ENCODE measurements at places on chromosomes 2 and 18.
A peak's percentile ranks its signal among the peaks of the same experiment; 100 is the strongest.

GRCh38 chr2:66901344-66901743 is 466.4 kb downstream of the MEIS1 start:
- no peak for DNase-seq

GRCh38 chr2:68568116-68568515 is 75.3 kb upstream of the PROKR1 start:
- DNase-seq: no peak

DNA sequence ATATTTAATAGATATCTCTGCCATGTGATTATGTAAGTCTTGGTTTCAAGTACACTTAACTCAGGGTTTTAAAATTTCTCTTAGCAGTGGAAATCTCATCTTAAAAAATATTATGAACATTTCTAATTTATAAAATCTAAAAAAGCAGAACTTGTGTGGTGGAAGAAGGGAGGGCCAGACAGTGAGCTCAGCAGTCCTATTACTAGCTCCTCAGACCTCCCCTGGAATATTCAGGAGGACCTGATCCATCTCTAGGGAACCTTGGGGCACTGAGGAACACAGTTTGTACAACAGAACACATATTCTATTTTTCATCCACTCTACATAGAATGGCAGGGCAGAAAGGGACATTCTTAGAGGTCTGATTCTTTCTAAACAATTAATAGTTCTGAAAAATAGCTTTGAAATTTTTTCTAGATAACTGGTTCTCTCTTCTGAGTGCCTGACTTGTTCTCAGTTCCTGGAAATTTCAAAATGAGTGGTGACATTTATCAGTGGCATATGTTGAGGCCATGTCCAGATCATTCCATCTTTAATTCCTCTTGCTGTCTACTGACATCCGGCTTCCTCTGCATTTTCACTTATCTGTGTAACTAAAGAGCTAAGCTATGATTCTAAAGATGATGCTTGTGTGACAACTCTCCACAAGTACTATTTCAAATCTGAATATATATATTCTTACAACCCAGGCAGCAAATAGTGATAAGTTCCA is 8.2 kb upstream of the MAP4K4 start:
- DNase-seq: no peak

- DNase-seq: peak; percentile 57
Measured at GRCh38 chr2:98757904-98758421, 27.0 kb upstream of the MGAT4A start.

GRCh38 chr2:9430316-9431293 is 7.2 kb downstream of the CPSF3 start:
- no peak for DNase-seq

GRCh38 chr18:3450012-3450798 is at the start of gene TGIF1:
Gene TGIF1, plus strand, starts transcription at chr18:3450172. Its CDS starts 318 bp downstream, at chr18:3450490.
- peak; percentile 69 for DNase-seq
